ENCODE measurements at places on chromosomes 1 and 21.

DNA sequence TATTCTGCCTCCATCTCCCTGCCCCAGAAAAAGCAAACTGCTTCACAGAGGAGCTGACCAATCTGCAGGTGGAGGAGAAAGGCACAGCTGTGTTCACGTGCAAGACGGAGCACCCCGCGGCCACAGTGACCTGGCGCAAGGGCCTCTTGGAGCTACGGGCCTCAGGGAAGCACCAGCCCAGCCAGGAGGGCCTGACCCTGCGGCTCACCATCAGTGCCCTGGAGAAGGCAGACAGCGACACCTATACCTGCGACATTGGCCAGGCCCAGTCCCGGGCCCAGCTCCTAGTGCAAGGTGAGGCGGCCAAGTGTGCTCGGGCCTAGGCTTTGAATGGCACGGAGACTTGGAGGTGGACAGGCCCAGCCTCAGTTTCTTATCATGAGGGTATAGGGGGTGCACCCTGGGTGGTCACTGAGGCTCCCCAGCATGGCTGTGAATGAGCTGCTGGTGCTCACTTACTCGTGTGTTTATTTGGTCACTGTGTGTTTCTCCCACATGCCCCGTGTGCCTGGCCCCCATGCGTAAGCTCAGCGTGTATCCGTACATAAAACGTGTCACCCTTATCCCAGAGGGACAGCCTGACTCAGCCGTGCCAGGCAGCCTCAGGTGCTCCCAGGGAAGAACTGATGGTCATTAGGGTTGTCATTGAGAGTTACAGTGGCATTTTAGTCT lies 75.8 kb downstream of the OBSCN start:
- no peak for DNase-seq

GRCh38 chr21:42526379-42526727 lies 12.7 kb downstream of the SLC37A1 start:
- DNase-seq: no peak

- no peak for DNase-seq
These were observed 838 bp upstream of the IBA57 start for GRCh38 chr1:228164561-228165371.

- DNase-seq: no peak
These were observed 166.6 kb upstream of the SGIP1 start for GRCh38 chr1:66367369-66367768.

Measured in stimulated activated CD4-positive, alpha-beta T cell treated with anti-CD3 and anti-CD28 coated beads, Interleukin-15, amount 100 ng/mL, for 1 hour (primary cell).